CD4-positive, alpha-beta T cell treated with Interleukin-1 beta for 1 hour (primary cell): ENCODE measurements at places on chromosomes 7 and 10.

GRCh38 chr7:14045651-14046050, 56.2 kb upstream of the ETV1 start:
- no peak for DNase-seq

GRCh38 chr10:108597657-108598319, 1325.5 kb downstream of the XPNPEP1 start:
- no peak for DNase-seq

GRCh38 chr10:43055991-43056567, 20.8 kb upstream of the RET start:
- no peak for DNase-seq

DNA sequence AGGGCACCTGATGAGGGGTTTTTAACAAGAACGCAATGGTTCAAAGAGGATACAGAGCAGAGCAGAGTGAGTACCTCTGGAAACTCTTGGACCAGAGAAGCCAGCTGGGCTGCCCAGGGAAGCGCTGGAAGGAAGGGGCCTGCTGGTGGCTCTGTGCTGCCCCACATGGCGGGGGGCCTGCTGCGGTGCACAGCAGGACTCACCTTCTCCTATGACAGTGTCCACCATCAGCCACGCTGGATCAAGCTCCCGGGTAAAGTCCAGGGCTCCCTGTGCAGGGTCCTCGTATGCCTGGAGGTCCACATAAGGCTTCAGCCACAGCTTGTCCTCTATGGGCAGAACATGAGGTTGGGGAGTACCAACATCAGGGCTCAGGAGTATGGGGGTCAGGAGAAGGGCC, 12.5 kb downstream of the EPHA1 start:
- no peak for DNase-seq

DNA sequence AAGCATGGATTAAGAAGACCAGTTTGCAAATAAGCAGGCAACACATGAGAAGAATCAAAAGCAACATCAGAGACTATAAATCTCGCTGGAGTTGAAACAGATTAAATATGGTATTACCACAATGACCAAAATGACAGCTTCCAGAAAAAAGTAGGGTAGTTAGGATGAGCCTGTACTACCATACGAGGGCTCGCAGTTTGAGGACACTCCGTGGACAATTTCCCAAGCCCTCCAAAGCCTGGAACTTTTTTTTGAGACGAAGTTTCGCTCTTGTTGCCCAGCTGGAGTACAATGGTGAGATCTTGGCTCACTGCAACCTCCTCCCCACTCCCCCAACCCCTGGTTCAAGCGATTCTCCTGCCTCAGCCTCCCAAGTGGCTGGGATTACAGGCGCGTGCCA, 1.0 kb downstream of the LRRC17 start:
- no peak for DNase-seq
